ENCODE measurements at places on chromosomes 2 and 18.

DNA sequence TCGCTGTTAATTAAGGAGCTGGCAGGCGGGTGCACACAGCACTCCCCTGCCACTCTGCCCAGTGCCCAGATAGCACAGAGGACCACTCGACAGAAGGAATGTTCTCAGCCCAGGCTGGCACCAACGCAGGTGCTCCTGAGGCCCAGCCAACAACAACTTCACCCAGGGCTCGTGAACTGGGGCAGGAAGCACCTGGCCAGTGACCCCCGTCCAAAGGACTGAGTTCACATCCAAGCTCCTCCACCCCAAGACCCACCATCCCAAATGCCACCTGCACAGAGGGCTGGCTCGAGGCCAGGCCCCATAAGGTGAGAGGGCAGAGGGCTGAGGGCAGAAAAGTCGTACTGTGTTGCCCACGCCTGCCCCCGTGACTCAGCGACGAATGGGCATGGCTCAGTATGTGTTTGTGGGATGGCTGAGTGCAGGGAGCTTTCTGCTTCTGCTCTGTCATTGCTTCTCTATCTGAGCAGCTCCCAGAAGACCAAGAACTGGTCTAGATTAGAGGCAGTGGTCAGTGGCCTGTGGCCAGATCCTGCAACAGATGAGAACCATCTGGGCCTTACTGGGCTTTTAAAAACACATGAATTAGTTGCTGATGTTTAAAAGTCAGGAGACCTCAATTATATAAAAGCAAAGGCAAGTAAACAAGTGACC lies 68.4 kb downstream of the POLR1A start:
- peak; percentile 60 for DNase-seq

- no peak for DNase-seq
These were observed 634.6 kb downstream of the ERBB4 start for GRCh38 chr2:211903961-211904360.

GRCh38 chr18:9669016-9669415 lies 39.1 kb upstream of the RAB31 start:
- no peak for DNase-seq

DNA sequence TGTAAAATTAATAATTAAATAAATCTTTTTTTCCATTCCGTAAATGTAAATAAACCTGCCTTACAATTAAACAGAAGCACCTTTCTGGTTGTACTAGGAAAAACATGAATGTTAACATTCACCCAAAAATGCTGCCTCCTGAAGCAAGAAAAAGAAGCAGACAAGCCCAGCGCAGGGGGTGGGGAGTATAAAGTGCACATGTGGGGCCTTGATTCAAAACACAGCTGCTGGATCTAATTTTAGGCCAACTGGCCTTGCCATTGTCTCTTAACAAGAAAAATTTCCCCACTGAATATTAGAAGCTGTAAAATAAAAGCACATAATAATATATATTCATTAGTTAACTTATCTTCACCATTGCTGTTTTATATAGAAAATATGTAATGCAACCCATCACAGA lies 28.3 kb downstream of the TCF4 start:
- no peak for DNase-seq

- no peak for DNase-seq
These were observed 17.1 kb upstream of the CNDP1 start for GRCh38 chr18:74517236-74517630.

GRCh38 chr2:160224060-160224459 lies 24.0 kb upstream of the ITGB6 start:
- peak; percentile 100 for DNase-seq
